Renal cortex interstitium (tissue), 15 donors: ENCODE measurements at places on chromosomes 13 and 19.

DNA sequence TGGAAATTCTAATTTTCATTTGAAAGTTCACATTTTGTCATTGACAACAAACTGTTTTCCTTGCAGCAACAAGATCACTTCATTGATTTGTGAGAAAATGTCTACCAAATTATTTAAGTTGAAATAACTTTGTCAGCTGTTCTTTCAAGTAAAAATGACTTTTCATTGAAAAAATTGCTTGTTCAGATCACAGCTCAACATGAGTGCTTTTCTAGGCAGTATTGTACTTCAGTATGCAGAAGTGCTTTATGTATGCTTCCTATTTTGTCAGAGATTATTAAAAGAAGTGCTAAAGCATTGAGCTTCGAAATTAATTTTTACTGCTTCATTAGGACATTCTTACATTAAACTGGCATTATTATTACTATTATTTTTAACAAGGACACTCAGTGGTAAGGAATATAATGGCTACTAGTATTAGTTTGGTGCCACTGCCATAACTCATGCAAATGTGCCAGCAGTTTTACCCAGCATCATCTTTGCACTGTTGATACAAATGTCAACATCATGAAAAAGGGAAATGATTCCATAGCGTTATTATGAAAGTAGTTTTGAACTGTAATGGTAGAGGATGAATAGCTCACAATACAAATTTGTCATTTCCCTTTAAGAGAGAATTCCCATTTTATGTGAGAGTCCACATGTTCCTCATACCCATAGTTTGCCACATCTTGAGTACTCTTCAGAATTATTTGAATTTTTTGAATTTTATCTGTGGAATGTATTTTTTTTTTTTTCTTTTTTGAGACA, 2.6 kb downstream of the BRCA2 start:
- DNase-seq: no peak

GRCh38 chr19:49380391-49380790, 7.7 kb upstream of the KASH5 start:
- DNase-seq: no peak

GRCh38 chr13:65091031-65091430, 2139.1 kb downstream of the PCDH9 start:
- DNase-seq: no peak

GRCh38 chr13:85799097-85799582, at the start of gene SLITRK6:
TSS of gene SLITRK6 (minus strand) at chr13:85799419. CDS start at chr13:85796508, 2,911 bp downstream.
- DNase-seq: peak; percentile 23

GRCh38 chr19:58021541-58022282, 12.1 kb upstream of the ZSCAN1 start:
- DNase-seq: peak; percentile 81
